ELR (cell line): ENCODE measurements at places on chromosomes 5 and 9.

GRCh38 chr5:57034201-57034916 is 82.4 kb upstream of the MIER3 start:
- DNase-seq = no peak

DNA sequence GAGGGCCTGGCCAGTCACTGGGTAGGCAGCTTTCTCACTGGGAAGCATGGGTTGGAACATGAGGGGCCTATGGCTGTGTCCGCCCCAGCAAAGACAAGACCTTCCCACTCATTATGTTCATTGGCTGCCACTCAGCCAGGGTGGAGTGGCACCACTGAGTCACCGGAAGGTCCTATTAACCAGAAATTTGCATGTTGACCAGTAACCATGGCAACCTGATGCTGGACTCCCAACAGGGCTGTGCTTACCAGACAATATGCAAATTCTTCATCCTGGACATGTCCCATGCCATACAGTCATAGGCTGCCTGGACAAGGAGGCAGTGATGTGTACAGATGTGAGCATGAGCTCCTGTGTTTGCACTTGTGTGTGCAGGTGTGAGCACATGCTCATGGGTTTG is 66.7 kb downstream of the PSD2 start:
- peak; percentile 71 for DNase-seq

DNA sequence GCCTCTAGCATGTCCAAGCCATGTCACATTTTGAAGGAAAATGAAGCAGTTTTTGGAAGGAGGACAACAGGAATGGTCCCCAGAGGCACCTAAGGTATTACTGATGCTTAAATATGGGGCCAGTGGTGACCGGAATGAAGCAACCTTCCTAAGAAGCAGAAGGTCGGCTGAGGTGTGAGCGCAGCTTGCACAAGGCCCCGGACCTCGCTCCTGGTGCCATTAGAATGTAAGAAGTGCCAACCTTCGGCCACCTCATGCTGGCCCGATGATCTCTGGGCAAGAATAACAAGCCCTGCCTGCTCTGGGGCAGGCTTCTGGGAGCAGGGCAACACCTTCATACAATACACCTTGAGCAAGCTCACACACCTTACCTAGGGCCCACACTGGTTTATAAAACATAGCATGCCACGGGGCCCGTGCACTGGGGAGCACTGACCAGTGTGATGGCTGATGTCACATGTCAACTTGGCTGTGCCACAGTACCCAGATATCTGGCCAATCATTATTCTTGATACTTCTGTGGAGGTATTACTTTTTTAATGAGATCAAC is 21.9 kb downstream of the SEMA4D start:
- no peak for DNase-seq

DNA sequence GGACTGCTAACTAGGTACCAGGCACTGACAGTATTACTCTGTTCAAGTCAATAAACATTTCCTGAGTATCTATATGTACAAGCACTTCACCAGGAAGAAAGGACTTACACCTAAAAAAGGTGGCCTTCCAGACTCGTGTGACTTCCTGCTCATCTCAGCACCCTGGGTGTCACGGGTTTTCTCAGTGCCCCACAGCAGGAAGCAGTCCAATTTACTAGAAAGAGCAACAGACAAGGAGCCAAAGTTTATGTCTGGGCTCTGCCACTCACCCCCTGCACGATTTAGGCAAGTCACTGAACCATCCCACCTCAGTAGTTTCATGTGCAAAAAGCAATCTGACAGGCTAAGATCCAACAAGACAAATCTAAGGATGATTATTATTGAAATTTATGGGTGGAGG is 92.4 kb downstream of the TMEM215 start:
- no peak for DNase-seq

DNA sequence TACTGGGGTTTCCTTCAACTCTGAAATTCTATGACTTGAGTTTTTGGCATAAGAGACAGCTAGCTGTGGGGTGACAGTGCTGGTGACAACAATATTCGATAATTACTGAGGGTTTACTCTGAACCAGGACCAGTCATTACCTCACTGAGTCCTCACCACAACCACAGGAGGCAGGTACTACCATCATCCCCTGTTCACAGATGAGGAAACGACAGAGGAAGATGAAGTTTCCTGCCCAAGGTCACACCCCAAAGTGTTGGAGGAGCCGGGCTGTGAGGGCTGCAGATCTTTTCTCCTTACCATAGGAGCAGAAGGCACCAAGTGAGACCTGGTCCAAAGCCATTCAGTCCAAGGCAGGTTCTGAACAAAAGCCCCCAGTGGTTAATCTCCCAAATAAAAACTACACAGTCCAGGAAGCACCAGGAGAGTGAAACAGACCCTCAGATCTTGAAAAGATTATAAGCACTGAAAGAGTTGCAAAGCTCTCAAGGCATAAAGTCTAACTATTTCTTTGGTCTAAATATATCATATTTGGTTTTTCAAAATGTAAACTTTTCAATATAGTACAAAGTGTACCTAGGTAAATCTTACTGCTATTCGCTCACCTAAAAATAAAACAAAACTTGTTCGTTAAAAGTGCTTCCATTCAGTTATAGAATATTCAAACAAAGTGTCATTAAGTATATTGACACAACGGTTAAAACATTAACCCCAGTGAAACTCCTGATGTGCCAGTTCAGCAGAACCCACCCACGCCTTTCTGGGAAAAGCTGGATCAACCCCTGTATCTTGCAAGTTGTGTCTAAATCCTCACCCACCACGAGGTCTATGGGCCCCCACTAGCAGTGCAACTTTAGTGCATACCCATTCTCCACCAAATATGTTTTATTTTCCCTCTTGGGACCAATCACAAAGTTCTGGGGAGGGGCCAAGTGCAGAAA is 82.6 kb upstream of the EQTN start:
- no peak for DNase-seq

DNA sequence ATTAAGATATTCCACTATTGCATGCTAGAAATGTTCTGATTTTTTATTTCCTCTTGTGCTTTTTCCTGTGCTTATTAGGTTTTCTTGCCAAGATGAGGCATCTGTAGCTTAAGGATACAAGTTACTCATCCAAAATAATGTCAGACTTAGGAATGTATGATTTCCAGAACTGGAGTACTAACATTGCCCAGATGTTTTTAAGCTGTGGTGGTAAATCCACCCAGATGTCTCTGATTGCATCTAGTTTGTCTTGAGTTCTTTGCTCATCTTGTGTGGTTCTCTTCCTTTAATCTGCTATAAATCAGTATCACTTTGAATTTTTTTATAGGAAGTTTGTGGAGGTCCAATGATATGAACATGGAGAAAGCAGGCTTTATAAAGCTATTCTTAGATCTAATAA is 337.5 kb upstream of the ZNF608 start:
- peak; percentile 78 for DNase-seq

GRCh38 chr5:139678751-139679750 is 30.9 kb downstream of the CXXC5 start:
- DNase-seq = no peak

DNA sequence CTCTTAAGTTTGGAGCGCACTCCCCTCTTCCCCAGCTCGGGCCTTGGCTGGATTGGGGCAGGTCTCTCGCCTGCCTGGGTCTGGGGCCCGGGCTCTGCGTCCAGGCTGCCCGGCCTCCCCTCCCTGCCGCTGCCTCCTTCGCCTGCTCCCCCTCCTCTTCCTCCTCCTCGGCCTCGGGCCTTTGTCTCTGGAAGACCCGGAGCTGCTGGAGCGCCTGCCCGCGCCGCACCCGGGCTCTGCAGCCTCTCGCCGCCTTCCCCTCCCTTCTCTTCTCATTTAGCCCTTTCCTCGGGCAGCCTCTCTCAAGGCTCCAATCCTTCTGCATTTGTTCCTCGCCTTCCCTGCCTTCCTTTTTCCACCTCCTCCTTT is 218.5 kb downstream of the C9orf50 start:
- DNase-seq = no peak

DNA sequence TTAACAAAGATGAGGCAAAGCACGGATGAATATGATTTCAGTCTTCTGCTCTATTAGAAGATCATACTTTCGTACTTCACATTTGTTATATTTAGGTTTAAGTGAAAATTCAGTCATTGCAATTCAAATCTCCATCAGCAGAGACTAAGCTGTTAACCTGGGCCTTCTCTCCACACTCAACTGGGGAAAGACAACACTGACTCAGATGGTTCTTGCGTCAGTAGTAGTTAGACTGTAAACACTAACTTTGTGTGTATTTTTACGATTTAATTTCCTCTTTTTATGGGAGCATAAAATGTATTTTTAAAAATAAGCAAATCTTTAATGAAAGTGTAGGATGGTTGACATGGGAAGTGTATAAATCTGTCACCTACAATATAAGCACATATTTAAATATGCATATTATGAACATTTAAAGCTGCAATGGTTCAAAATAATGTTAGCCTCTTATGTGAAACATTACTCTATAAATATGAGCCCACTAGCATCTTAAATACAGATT is 42.7 kb upstream of the ZNF608 start:
- no peak for DNase-seq

DNA sequence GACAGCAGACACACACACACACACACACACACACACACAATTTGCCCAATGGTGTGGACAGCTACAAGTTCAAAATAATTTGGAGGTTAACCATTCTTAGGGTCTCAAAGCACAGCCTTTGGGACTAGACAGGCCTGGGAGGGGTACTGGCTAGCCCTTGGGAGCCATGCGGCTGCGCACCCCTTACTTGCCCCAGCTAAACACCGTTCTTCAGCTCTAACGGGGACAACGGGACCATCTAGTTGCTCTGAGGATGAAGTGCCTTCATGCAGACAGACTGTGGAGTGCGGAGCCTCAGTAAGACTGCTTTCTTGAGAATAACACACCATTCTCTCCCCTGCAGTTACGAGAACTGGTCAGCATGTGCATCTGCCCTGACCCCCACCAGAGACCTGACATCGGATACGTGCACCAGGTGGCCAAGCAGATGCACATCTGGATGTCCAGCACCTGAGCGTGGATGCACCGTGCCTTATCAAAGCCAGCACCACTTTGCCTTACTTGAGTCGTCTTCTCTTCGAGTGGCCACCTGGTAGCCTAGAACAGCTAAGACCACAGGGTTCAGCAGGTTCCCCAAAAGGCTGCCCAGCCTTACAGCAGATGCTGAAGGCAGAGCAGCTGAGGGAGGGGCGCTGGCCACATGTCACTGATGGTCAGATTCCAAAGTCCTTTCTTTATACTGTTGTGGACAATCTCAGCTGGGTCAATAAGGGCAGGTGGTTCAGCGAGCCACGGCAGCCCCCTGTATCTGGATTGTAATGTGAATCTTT is 64.6 kb downstream of the PSMB7 start:
- DNase-seq = no peak

- DNase-seq = no peak
Observed at GRCh38 chr9:112006361-112007020, 109.9 kb downstream of the UGCG start.

DNA sequence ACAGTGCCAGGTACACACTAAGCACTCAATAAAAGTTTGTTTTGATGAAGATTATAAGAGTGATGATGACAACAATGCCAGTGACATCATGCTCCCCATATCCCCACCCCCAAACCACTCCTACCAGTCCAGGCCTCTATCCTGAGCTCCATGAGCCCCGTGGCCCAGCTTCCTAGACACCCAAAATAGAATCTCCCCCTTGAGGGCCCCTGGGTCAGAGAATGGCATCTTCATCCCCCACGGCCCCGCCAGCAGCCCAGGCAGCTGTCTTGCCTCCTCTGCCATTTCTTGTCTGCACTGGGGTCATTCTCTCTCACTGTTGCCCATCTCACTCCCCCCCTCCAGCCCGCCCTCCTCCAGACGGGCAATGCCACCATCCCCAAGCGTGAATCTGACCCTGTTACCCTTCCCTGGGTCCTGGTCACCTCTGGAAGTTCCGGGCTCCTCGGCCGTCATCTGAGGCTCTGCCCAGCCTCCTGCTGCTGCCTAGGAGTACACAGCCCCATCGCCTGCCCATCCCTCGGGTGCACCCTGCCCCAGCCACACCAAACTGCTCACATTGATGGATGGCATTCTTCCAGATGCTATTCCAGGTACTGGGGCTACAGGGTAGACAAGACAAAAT is 76.8 kb upstream of the LMX1B start:
- DNase-seq = no peak

- DNase-seq = no peak
Observed at GRCh38 chr5:893711-894110, 1.0 kb downstream of the TRIP13 start.

GRCh38 chr5:145345511-145346287 is 489.4 kb downstream of the PRELID2 start:
- DNase-seq = peak; percentile 47

GRCh38 chr5:130715541-130715940 is 449.5 kb downstream of the HINT1 start:
- peak; percentile 59 for DNase-seq

DNA sequence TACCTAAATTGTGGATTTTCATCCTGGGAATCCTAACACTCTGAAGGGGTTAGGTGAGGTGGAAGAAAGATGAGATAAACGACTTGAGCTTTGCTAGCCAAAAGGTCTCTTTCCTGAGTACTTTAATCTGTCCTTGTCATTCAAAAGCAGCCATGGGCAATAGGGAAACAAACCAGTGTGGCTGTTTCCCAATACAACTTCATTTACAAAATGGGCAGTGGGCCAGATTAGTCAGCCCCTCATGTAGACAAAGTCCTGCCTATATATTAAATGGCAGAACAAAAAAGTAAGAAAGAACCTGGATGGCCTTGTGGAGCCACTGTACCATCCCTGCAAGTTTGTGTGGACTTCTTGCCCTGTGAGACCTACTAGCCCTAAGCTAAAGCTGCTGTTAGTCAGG is 51.0 kb upstream of the NFIL3 start:
- DNase-seq = peak; percentile 22

GRCh38 chr5:68554571-68555279 is 339.2 kb downstream of the PIK3R1 start:
- DNase-seq = peak; percentile 39

GRCh38 chr5:138033907-138034306 is 1.0 kb upstream of the FAM13B start:
- DNase-seq = peak; percentile 83

- no peak for DNase-seq
Observed at GRCh38 chr9:137971477-137972138, 94.0 kb downstream of the CACNA1B start.

- no peak for DNase-seq
Observed at GRCh38 chr9:104417296-104417695, 86.8 kb upstream of the OR13F1 start.

GRCh38 chr5:95086927-95087815 is 197.7 kb downstream of the MCTP1 start:
- DNase-seq = no peak

DNA sequence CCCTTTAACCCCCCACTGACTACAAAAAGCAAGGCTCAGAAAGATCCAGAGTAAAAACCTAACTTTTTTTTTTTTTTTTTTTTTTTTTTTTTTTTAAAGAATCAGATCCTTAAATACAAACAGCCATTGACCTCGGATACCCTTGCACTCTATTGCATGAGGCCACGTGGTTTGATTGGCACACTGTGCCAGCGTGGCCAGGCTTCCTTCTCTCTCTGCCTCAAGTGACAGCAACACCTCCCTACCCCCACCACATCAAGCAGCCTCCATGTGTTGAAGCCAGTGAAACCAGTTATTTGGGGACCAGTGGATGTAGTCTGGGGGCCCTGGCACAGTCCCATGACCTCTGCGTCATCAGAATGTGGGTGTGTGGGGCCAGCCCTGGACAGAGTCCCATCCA is 71.4 kb downstream of the OTULIN start:
- DNase-seq = no peak

GRCh38 chr5:26889815-26890214 is 148.6 kb downstream of the CDH9 start:
- no peak for DNase-seq

- DNase-seq = peak; percentile 6
Observed at GRCh38 chr5:163439092-163439425, 1.7 kb downstream of the CCNG1 start.
